Spleen (tissue), 13 donors: ENCODE measurements at places on chromosomes 1 and 21.

- DNase-seq = no peak
Observed at GRCh38 chr1:53716150-53716549, 22.8 kb downstream of the GLIS1 start.

GRCh38 chr1:48793863-48794262 is 17.2 kb upstream of the BEND5 start:
- peak; percentile 79 for DNase-seq

DNA sequence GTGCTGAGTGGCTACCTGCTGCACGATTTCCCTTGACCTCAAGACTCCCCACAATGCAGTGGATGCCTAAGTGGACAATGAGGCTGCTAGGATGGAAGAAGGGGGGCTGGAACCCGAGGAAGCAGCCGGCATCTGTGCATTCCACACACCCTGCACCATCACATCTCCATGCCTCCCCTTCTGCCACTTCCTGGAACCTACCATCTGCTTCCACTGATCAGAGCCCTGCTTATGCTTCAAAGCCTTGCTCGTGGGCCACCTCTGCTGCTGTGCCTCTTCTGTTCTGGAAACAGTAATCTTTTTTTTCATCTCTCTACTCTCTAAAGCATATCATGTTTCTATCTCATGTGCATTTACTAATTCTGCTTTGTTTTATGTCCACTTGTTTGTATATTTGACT is 66.2 kb upstream of the WDR26 start:
- DNase-seq = no peak

GRCh38 chr1:33382661-33383415 is 48.1 kb downstream of the PHC2 start:
- DNase-seq = no peak
